Activated B cell treated with CpG ODN at 0.5 μM for 24 hours (primary cell): ENCODE measurements at places on chromosomes 5 and 9. TPM values are rescaled to one million over a fixed set of nuclear protein-coding genes. Genes with fewer than 3 reads are reported as not detected.

DNA sequence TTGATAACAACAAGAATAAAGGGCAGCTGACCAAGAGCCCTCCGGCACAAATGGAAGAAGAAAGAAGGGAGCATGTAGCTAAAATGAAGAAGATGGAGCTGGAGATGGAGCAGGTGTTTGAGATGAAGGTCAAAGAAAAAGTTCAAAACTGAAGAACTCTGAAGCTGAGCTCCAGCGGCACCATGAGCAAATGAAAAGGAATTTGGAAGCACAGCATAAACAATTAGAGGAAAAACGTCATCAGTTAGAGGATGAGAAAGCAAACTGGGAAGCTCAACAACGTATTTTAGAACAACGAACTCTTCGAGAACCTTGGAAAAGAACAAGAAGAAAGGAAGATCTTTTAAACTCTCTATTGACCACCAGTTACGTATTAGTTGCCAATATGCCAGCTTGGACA lies 100.9 kb downstream of the GABBR2 start:
- no peak overlapping the region for H3K27ac ChIP-seq
- no peak overlapping the region for H3K4me3 ChIP-seq
- DNase-seq = no peak
- H3K36me3 ChIP-seq = no peaks in the 10 kb centered on the region
- no peaks in the 10 kb centered on the region for H3K4me1 ChIP-seq

GRCh38 chr9:134066526-134066912 lies 1.3 kb downstream of the BRD3 start:
- H3K4me3 ChIP-seq = peak overlapping the region; percentile 85
- no peak for DNase-seq
- H3K36me3 ChIP-seq = peaks cover 4% of the 10 kb centered on the region
- peaks cover 10% of the 10 kb centered on the region for H3K27me3 ChIP-seq

- no peaks in the 10 kb centered on the region for H3K4me1 ChIP-seq
- H3K4me3 ChIP-seq = no peak overlapping the region
- H3K27ac ChIP-seq = no peak overlapping the region
Measured at GRCh38 chr5:59367791-59368394, 525.6 kb downstream of the PDE4D start.

DNA sequence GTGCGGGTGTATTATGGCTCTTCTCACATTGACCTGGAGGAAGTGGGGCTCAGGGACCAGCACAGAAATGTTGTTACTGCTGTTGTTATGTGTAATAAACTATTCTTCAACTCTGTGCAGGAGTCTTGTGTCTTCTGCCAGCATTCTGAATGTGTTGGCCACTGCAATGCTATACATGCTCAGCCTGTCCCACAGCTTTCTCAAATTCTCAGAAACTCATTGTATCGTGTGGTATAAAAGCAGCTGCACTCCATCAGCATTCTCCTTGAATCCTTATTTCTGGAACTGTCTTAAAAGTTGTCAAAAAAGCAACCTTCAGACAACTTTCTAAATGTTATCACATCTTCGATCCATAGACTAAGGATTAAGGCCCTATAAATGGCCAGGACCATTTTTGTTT lies 72.0 kb downstream of the ZNF474 start:
- H3K4me3 ChIP-seq = no peak overlapping the region
- no peaks in the 10 kb centered on the region for H3K27me3 ChIP-seq
- H3K36me3 ChIP-seq = no peaks in the 10 kb centered on the region
- no peaks in the 10 kb centered on the region for H3K4me1 ChIP-seq
- no peak overlapping the region for H3K27ac ChIP-seq

DNA sequence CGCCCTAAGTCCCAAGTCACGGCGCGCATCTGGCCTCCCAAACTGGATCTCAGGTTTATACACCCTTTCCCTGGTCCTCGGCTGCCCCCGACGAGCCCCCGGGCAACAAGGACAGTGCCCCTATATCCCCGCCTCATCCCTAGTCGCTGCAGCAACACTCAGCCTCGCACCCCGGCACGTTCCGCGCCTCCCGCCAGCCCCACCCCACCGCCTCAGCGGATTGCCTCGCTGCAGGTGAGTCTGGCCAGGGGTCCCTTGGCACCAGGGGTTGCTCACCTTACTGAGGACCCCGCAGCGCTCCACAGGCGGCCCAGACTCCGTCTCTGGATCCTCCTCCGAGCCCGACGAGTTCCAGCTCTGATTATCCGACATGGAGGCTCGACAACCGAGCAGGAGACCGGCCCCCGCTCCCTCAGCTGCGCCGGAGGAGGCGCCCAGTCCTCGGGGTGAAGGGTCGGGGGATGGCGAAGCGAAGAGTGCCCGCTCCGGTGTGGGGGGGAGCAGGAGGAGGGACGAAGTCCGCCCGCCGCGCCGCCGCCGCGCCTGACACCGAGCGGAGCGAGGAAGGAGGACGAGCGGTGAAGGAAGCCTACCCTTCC lies 494 bp downstream of the CERT1 start:
- peak; percentile 26 for DNase-seq
- H3K27me3 ChIP-seq = no peaks in the 10 kb centered on the region
- peaks cover 13% of the 10 kb centered on the region for H3K36me3 ChIP-seq
- peaks cover 64% of the 10 kb centered on the region for H3K4me1 ChIP-seq

OSMR gene
- 0.04 TPM in 1 of 2 replicates, not detected in the other for total RNA-seq
